Fibroblast of skin of back (primary cell): ENCODE measurements at places on chromosomes 4 and X.

- DNase-seq, result peak; percentile 69
Measured at GRCh38 chr4:88033309-88033708, 25.9 kb downstream of the PKD2 start.

DNA sequence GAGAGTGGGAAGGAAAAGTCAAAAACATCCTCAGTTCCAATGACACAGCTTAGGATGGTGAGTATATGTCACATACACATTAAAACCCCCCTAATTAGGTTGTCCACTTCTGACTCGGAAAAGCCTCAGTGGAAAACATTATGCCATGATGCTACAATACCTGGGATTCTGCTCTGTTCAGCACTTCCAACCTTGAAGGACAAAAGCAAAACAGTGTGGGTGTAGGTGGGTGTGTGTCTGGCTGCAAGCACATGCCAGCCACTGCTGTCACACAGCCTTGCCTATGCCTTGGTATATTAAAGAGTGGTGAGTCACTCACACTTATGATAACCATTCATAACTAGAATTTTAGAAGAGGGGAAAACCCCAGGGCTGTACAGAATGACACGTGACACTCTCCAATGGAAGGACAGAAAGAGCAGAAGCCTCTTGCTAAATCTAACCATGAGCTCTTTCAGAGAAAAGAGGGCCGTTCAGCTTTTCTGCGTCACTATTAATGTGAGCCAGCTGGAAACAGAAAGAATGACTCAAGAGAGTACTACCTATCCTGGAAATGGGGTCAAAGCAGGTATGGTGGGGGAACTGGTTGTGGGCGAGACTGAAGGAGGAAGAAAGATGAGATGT is 159.6 kb downstream of the TET2 start:
- peak; percentile 37 for DNase-seq

GRCh38 chr4:23153076-23153475 is 460.3 kb downstream of the GBA3 start:
- peak; percentile 31 for DNase-seq

DNA sequence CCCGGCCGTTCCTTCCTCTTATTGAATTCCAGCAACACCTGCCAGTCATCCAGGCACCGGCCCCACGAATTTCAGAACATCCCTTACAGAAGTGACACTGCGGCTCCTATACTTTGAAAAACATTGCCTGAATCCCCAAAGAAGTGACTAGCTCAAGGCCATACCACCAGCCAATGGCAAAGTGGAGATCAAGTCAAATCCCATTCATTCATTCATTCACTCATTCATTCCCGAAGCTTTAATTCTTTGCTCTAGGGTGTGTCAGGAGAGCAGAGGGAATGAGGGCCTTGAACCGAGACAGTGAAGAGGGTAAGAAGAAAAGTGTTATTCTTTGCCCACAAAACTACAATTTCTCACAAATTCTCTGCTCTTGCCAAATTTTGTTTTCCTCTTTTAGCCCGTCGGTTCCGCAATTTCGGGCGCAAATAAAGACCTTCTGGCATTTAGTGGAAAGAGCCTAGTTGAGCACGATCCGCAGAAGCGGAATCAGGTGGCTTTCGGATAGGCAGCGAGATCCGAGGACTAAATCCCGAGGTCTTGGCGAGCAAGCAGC is 824 bp upstream of the HMGB3 start:
- DNase-seq, result no peak

- DNase-seq, result no peak
Measured at GRCh38 chr4:186823989-186824388, 100.3 kb upstream of the FAT1 start.

DNA sequence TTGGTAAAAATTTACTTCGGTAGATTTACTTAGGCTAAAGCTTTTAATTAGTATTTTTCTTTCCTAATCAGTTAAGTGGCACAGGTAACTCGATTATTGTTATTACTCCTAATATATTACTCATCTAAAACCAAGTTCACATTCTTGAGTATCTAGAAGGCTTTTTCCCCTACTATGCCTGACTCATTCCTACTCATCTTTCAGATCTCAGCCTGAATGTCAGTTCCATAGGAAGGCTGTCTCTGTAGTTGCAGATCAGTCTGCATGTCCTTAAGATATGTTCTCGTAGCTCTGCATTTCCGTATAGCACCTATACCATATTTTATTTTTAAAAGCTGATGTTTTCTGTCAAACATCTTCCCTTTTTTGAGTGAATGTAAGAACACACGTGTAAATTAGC is 5.9 kb upstream of the FAM184B start:
- peak; percentile 46 for DNase-seq

DNA sequence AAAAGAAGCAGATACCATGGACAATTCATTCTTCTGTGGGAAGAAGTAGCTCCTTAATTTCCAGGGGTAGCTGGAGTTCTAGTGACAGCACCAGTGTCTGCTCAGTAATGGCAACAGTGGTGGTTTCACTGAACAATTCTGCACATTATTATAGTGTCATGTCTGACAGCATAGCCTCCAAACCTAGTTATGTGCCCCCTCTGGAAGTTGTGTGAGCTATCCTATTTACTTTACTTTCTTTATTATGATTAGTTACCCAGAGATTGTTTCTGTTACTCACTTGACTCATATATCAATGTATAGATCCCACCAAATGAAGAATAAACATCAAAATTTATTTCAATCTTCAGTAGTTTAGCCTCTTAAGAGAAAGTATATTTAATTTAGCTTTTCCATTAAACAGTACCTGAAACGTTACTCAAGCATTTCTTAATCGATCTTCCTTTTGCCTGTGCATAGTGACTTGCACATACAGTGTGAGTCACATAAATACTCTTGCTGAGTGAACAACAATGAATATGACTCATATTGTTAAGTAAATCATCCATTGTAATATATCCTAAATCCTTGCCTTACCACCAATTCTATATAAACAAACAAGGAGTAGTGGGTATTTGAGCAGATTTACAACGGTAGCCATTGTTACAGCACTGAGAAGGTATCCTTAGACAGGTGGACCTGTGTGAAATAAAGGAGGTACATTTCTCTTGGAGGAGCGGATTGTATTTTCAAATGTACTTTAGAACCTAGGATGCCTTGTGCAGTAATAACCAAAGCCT is 534.7 kb downstream of the ANKRD50 start:
- peak; percentile 69 for DNase-seq

- no peak for DNase-seq
Measured at GRCh38 chr4:153537493-153537960, 71.4 kb downstream of the TMEM131L start.

DNA sequence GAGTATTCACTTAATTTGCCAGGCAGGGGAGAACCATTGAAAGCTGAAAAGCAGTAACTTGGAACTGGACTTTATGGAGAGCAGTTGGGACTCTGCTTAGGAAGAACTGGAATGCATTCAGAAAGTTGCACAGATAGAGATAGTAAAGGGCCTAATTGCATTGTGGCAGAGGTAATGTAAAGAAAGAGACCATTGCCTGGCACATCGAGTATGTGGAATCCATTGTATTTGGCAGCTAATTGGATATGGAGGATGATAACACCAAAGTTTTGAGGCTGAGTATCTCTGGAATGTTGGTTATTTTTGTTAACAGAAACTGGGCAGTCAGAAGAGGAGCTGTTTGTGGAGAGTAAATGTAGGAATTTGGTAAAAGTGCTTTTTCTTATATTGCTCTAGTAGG is 169.9 kb downstream of the BMPR1B start:
- peak; percentile 27 for DNase-seq

DNA sequence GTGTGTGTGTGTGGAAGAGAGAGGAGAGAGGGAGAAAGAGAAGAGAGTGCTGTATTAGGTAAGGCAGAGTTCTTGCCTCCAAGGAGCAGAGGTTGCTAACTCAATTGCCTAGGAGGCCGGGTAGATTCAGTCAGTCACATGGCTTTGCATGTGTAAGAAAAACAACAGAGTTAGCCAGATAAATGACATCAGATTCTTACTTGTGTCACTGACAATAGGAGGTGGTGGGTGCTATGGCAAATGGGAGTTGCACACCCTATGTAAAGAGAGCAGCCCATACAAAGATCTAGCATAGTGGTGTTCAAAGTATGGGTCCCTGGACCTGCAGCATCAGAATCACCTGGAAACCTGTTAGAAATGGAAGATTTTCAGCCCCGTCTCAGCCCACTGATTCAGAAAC is 14.4 kb upstream of the PGRMC2 start:
- no peak for DNase-seq

- peak; percentile 88 for DNase-seq
Measured at GRCh38 chr4:7843831-7844593, 95.6 kb downstream of the AFAP1 start.

- DNase-seq, result peak; percentile 98
Measured at GRCh38 chr4:100299046-100299840, 109.0 kb upstream of the DDIT4L start.

GRCh38 chr4:85724791-85725563 is 250.0 kb downstream of the ARHGAP24 start:
- DNase-seq, result no peak

- DNase-seq, result no peak
Measured at GRCh38 chr4:6097581-6097980, 79.3 kb upstream of the C4orf50 start.

DNA sequence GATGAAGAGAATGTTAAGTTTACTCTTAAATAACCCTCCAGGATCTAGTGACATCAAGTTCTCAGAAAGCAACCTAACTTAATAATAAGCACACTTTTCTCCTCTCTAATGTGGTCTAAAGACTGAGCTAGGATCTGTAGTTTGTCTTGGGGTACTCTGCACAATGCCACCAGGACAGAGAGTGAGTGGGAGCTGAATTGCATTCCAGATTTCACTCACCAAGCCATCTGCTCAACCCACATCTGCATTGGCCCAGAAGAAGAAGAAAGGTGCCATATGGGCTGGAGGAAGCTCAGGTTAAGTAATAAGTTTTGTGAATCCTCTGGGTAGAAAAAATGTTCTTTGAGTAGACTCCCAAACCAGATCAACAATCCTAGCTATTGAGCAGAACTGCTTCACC is 384.6 kb downstream of the PPP3CA start:
- no peak for DNase-seq

GRCh38 chr4:76716020-76716419 is 181.9 kb downstream of the SOWAHB start:
- no peak for DNase-seq

GRCh38 chr4:70704931-70705182 is 16.5 kb downstream of the UTP3 start:
- no peak for DNase-seq

- DNase-seq, result peak; percentile 77
Measured at GRCh38 chr4:26223155-26223554, 97.7 kb upstream of the RBPJ start.

- no peak for DNase-seq
Measured at GRCh38 chr4:158211222-158211621, 936 bp downstream of the TMEM144 start.

GRCh38 chr4:148170408-148171365 is 271.5 kb downstream of the NR3C2 start:
- no peak for DNase-seq

- no peak for DNase-seq
Measured at GRCh38 chr4:148793221-148793620, 351.0 kb upstream of the NR3C2 start.

DNA sequence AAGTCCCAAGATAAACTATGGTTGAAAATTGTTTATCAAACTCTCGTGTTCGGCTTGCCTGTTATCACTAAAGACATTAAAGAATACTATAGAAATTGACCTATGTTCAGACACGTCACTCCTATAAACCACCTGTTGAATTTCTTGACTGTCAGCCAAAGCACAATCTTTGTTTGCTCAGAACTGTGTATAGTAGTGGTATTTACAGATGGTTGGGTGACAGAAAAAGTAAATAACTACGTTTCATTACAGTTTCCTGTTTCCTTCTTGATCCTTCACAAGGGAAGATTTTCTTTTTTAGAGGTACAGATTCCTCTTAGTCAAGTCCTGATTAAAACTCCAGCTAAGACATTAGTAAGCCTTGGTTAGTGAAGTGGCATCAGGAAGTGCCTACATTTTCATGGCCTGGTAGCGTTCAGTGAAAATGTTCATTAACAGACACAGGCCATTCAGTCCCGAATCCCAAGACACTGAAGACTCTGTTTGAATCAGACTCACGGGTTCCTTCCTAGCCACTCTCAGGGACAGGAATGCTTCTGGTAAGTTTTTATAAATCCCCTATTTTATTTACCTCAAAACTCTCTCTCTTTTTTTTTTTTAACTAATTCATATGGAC is at the start of gene SMIM31:
SMIM31 (plus strand) TSS at position 259 of the 616 bp plus-strand sequence. CDS start 16,313 bp downstream, outside the sequence.
- no peak for DNase-seq

DNA sequence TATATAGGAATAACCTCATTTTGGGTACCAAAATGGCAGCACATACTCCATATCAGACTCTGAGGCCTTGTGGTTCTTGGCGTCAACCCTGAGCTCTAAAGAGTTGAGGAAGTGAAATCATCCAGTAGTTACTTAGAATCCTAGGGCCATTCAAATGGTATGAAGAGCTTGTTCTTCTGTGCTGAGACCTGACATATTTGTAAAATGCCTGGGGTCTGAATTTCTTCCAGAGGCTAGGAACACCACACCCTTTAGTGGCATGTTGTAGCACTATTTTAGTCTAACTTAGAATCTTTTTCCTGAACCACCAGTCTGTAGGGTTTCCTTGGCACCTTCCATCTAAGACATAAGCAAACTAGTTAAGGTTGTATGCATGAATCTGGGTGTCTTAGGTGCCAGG is 18.1 kb upstream of the GDPD2 start:
- DNase-seq, result peak; percentile 2

DNA sequence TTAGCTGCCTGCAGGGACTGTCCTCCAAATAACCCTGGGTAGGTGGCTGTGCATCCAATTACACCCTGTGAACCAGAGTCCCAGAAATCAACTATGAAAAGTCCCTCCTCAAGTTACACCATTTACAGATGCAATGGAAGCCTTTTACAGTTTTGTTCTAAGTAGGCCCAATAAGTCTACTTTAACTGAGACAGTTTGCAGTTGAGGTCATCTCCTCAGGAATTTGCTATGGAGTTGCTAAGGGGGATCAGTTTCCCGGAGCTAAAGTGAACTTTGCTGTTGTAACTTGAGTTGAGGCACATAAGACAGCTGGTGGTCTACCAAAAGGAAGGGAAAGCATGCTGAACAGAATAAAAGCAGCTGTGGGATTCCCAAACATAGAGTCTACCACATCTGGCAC is 121.6 kb upstream of the STK26 start:
- no peak for DNase-seq

- peak; percentile 40 for DNase-seq
Measured at GRCh38 chr4:61201961-61202637, 2.0 kb downstream of the ADGRL3 start.

DNA sequence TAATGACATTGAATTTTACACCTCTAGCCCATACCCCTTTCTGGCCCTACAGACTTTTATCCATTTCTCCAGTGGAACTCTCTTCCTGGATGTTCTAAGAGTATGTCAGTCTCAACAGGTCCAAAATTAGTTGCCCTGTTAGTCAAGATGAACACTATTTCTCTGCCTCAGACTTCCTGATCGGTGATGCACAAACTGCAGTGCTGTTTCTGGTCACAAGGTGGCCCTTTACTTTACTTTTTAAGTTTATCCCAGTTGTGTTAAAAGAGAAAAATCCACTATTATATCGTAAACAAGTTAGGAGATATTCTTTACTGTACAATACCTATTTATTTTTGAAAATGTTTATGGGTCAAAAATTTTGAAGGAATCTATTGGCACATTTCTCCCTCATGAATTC is 13.1 kb downstream of the TCEAL7 start:
- peak; percentile 33 for DNase-seq
